Motor neuron (in vitro differentiated cells): ENCODE measurements at places on chromosomes 7 and 10.

DNA sequence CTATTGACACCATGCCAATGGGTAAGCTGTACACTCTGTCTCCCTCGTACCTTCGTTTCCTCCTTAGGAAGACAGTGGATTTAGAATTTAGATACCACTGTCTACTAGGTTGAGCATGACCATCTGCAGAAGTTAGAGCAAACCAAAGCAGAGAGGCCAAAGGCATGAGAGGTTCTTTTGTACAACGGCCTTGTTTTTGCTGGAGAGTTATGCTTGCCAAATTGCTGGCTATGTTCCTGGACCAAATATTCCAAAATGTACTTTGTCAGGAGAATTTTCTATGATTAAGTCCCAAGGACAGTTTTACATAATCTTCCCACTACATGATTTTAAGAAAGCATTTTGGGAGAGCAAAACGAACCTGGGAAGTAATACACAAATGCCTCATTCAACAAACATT is 47.9 kb upstream of the PLCE1 start:
- no peak for ATAC-seq

DNA sequence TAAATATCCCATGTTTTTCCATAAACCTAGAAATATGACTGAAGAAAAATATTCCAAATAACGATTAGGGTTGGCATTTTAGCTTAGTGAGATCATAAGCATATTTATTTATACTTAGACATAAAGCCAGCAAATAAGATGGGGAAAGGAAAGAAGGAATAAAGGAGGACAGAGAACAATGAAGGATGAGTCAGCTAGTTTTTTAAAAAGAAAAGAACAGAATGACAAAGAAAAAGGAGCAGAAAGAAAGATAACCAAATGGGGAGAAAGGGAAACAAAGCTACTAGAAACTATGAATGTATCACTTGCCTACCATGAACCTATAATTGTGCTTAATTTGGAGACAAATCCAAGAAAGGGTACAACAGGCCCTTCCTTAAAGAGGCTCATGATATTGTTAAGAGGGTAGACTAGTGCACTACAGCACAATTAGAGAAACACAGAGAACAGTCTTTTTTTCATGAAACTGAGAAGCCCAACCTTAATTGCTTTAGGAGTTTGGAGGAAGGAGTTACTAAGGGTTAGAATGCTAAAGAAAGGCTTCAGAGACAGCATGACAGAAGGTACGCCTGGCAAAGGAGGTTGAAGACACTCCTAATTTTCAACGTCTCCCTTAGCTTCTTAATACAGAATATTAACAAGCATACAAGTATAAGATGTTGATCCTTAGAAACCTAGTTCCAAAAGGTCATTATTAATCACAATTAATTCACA is 23.9 kb downstream of the HERPUD2 start:
- ATAC-seq, result no peak

DNA sequence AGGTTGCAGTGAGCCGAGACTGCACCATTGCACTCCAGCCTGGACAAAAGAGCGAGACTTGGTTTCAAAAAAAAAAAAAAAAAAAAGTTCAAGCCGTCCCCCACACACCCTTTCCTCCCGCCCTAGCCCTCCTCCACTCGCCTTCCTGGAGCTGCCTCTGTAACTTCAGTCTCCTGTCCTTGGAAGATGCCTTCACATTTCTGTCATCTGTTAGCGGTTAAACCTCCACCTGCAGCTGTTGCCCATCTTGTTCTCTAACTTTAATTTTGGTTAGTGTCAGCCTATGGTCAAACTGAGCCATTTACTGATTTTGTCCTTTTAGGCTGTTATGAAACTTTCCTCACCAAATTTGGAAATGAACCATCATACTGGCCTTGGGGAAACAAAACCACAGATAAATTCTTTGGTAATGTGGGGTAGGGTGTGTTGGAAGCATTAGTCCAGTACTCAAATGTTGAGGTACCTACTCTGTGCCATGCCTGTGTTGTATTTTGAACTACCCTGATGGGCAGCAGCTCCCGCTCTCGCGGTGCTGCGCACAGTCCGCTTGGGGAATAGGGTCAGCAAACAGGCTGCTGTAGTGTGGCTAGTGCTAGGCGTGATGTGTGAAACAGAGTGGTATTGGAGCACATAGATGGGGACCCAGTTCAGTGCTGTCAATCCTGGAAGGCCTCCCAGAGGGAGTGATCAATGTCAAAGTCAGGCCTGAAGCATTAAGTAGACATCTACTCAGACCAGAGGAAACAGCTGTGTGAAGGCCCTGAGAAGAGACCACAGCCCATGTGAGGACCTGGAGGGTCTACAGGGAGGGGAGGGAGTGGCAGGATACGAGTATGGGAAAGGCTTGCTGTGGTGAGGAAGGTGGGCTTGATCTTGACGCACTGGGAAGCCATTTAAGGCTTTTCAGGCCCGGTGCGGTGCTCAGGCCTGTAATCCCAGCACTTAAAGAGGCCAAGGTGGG is 26.9 kb downstream of the SFXN4 start:
- no peak for ATAC-seq

DNA sequence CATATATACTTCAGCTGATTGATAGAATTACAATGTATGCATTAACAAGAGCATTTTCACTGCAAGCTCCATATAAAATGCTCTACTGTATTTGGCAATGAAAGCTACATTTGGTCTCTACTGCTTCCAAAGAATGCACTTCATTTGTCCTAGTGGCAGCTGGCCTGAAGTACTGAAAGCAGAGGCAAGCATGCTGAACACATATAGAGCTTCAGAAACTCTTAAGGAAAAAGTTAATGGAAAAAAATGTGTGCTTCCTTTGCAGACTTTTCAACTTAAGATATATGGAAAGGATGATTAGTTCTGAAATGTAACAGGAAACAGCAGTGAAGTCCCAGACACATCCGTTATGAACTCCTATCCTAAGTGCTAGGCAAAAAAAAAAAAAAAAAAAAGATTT is 537.1 kb upstream of the POM121L12 start:
- ATAC-seq, result no peak

DNA sequence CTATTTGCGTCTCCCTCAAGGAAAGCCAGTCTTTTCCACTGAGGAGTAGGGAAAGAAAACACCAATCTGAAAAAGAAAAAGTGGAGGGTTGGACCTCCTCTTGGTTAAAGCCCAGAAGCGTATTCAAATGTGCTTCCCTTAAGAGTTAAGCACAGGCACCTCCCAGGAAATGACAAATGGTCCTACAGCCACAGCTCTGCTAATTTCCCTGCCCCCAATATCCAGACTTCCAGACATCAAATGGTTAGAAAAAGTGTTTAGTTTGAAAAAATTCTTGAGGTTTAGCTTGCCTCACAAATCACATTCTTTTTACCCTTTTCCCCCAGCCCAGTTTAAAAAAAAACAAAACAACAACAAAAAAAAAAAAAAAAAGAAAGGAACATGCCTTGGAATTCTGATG is 19.0 kb upstream of the COL1A2 start:
- ATAC-seq, result peak; percentile 52

DNA sequence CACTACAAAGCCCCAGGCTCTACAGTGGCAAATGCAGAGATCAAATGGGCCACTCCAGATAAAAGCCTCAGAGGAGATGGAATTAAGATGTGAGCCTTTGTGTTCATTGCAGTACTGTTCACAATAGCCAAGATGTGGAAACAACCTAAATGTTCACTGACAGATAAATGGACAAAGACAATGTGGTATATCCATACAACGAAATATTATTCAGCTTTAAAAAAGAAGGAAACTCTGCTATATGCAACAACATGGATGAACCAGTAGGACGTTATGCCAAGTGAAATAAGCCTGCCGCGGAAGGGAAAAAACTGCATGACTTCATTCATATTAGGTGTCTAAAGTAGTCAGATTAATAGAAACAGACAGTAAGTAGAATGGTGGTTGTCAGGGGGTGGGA is 170.5 kb upstream of the TBX20 start:
- no peak for ATAC-seq

GRCh38 chr10:95236068-95236903 is 42.2 kb downstream of the ACSM6 start:
- ATAC-seq, result peak; percentile 92

DNA sequence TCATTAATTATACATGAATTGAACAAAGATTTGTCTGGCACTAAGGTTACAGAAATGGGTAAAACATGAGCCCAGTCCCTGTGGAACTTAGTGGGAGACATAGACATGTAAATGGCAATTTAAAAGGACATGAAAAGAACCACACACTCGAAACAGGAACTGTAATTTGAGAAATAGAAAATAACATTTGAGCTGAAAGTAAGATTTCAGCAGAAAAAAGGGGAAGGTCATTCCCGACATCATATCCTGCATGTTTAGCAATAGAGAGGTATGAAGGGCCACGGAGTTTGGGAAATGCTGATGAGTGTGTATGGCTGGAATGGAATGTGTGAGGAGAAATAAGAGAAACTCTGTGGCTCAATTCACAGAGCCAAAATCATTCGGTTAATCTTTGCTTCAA is 175.4 kb upstream of the AHR start:
- peak; percentile 23 for ATAC-seq

- ATAC-seq, result peak; percentile 71
These were observed 55.4 kb upstream of the LMTK2 start for GRCh38 chr7:98051118-98051744.

DNA sequence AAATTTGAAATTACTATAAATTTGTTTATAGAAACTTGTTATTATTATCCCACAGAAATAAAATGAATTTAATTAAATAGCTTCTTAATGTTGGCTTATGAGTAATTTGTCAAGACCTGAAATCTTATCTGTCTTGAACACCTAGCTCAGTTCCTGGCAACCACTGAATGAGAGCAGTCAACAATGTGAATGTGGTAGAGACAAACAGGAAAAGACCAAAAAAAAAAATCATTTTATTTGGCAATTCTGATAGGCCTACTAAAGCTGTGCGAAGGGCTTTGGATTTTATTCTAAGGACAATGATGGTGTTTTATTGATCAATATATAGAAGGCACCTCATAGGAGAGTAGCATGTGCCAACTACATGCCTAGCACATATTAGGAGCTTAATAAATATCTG is 127.8 kb upstream of the RSU1 start:
- ATAC-seq, result no peak

GRCh38 chr10:103784723-103785418 is 70.5 kb downstream of the SH3PXD2A start:
- ATAC-seq, result no peak
